ENCODE measurements at places on chromosomes 2 and 18.

GRCh38 chr2:200856806-200857205, 7.7 kb downstream of the CLK1 start:
- DNase-seq, result no peak
- H3K27ac ChIP-seq, result no peak overlapping the region
- H3K4me3 ChIP-seq, result no peak overlapping the region
- H3K36me3 ChIP-seq, result peaks cover 79% of the 10 kb centered on the region
- H3K4me1 ChIP-seq, result no peaks in the 10 kb centered on the region
- H3K27me3 ChIP-seq, result no peaks in the 10 kb centered on the region

- no peak overlapping the region for H3K27ac ChIP-seq
- no peak overlapping the region for H3K4me3 ChIP-seq
- peaks cover 6% of the 10 kb centered on the region for H3K36me3 ChIP-seq
- H3K27me3 ChIP-seq, result no peaks in the 10 kb centered on the region
These were observed 86.5 kb downstream of the HAUS1 start for GRCh38 chr18:46190667-46191066.

DNA sequence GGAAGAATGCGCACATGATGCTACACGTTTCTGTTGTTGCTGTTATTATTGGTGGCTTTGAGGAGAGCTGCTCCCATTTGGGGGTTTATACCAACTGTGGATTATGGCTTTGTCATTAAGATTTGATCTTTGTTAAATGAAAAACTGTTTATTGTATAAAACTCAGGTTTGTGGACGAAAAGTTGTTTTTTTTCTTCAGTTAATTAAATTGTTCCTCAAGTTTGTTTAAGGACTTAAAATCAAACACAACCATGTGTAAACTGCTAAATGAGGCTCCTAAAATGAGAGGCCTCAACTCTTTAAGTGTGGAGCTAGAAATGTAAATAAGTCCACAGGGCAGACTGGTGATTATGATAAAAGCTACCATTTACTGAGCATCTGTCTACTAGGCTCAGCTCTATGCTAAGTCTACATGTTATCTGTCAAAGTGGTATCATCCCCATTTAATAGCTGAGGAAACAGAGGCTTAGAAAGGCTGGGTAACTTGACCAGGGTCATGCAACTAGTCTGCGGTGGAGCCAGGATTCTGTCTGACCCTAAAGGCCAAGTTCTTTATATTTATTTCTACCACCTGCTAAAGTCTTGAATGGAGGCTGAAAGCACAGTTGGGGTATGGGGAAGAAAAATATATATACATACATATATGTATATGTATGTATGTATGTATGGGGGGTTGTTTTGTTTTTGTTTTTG, 4.1 kb downstream of the MYCN start:
- H3K36me3 ChIP-seq, result no peaks in the 10 kb centered on the region
- H3K27me3 ChIP-seq, result no peaks in the 10 kb centered on the region
- H3K27ac ChIP-seq, result no peak overlapping the region
- H3K4me3 ChIP-seq, result no peak overlapping the region
- no peaks in the 10 kb centered on the region for H3K4me1 ChIP-seq
- no peak for DNase-seq

DNA sequence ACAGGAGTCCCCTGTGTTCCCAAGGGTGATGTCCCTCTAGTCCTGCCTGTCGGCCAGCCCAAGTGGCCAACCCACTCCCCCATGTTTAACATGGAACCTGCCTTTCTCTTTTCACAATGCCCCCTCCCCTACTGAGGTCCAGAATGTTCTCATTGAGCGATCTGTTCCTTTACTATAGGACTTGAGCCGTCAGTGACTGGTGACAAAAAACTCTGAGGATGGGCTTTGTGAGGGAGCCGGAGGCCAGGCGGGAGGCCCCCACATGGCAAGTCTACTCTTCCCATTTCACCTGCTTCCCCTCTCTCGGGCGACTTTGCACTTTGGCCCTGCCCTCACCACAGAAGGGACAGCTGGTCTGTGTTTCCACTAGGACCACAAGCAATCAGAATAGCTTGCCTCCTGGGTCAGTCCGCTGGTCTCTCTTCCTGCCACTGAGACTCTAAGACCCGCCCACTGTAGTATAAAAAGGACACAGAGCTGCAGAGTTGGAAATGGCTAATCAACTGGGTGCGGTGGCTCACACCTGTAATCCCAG, 146.5 kb upstream of the RAB12 start:
- no peaks in the 10 kb centered on the region for H3K4me1 ChIP-seq
- H3K36me3 ChIP-seq, result no peaks in the 10 kb centered on the region
- H3K4me3 ChIP-seq, result no peak overlapping the region
- H3K27ac ChIP-seq, result no peak overlapping the region

GRCh38 chr2:174248187-174248997, at the start of gene OLA1:
Gene OLA1, minus strand, starts transcription at chr2:174248532. Its CDS starts 1,717 bp downstream, at chr2:174246815.
- H3K27me3 ChIP-seq, result no peaks in the 10 kb centered on the region
- H3K4me3 ChIP-seq, result peak within 1 kb of the TSS; percentile 74
- no peaks in the 10 kb centered on the region for H3K36me3 ChIP-seq

DNA sequence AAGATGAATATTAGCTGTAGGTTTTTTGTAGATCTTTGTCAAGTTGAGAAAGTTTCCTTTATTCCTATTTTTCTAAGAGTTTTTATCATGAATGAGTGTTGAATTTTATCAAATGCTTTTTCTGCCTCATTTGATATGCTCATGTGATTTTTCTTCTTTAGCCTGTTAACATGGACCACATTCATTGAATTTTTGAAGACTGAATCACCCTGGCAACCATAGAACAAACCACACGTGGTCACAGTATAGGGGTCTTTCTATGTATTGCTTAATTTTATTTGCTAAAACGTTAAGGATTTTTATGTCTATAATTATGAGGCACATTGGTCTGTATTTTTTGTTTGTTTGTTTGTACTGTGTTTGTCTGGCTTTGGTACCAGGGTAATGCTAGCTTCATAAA, 201.7 kb upstream of the CWC22 start:
- no peaks in the 10 kb centered on the region for H3K4me1 ChIP-seq
- H3K4me3 ChIP-seq, result no peak overlapping the region
- no peaks in the 10 kb centered on the region for H3K27me3 ChIP-seq
- no peaks in the 10 kb centered on the region for H3K36me3 ChIP-seq
- DNase-seq, result no peak
- no peak overlapping the region for H3K27ac ChIP-seq

- no peaks in the 10 kb centered on the region for H3K36me3 ChIP-seq
- H3K4me1 ChIP-seq, result no peaks in the 10 kb centered on the region
- DNase-seq, result no peak
- no peak overlapping the region for H3K27ac ChIP-seq
These were observed 77.8 kb upstream of the TACR1 start for GRCh38 chr2:75277111-75277510.

DNA sequence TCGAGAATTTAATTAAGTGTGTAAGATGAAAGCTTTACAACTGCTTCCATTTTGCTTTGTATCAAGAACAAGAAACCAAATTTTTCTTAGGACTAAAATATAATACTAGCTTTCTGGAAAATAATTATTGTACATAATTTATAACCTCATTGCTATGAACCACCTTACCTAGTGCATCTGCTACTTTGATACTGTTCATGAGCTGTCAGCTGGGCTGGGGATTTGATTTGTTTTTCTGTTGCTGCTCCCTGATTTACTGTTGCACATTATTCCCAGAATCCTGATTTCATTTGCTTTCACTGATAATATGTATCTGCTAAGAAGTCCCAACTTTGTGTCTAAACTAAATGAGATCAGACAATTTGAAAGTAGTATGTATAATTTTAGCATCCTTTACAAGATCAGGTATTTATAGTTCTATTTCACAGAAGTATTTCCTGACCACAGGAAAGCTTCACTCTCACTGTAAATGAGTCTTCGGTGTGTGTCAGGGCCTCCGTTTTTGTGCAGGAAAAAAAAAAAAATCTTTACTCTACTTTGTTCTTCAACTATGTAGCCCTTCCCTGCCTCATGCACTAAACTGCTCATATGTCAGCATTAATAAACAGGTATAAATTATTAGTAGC, 105.6 kb upstream of the CCDC150 start:
- H3K27ac ChIP-seq, result no peak overlapping the region
- H3K27me3 ChIP-seq, result no peaks in the 10 kb centered on the region
- DNase-seq, result no peak
- H3K4me3 ChIP-seq, result no peak overlapping the region
- no peaks in the 10 kb centered on the region for H3K36me3 ChIP-seq

DNA sequence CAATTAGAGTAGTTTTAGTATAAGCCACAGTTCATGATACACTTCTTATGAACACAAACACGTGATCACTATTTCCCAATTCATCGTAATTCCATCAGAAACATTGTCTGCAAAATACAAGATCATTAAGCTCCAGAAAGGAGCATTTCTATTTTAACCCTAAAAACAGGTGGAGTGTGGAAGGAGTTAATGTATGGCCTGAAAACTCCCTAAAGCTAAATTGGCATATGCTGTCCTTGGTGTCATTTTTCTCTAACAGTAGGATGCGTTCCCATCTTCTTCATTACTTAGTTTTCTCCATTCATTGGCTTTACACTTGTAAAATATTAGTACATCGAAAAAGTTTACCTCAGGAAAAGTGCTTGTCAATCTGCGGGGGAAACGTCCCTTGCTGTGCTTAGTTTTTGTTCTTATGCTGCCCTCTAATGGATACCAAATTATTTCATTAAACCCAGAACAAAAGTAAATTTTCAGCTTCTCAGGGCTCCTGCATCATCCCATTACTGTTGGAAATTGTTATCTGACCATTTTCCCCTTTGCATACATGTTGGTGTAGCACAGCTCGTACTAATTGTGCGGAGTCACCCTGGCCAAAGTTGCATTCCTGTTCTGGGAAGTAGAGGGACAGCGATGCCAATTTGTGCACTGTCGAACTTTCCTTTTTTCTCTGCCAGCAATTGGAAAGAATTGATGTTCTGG, 153.4 kb downstream of the GPD2 start:
- DNase-seq, result no peak
- H3K36me3 ChIP-seq, result peaks cover 6% of the 10 kb centered on the region
- H3K27ac ChIP-seq, result no peak overlapping the region
- no peak overlapping the region for H3K4me3 ChIP-seq
- no peaks in the 10 kb centered on the region for H3K27me3 ChIP-seq
- no peaks in the 10 kb centered on the region for H3K4me1 ChIP-seq

DNA sequence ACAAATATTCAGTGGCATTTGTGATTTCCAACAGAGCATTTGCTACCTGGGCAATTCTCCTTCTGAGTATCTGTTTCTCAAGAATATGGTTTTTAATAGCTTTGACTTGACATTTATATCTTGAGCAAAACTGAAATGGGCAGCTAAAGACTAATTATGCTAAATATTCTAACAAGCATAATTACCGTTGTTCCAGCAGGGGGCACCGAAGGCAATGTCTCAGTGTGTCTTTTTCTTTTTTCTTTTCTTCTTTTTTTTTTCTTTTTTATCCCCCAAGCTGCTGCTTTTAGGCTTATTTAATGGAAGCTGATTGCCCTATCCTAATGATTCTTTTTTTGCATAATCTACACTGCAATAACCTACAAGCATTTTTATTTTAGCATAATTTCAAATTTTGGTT, 138.9 kb upstream of the NABP1 start:
- no peak overlapping the region for H3K4me3 ChIP-seq
- H3K27ac ChIP-seq, result no peak overlapping the region
- no peaks in the 10 kb centered on the region for H3K27me3 ChIP-seq
- no peaks in the 10 kb centered on the region for H3K4me1 ChIP-seq
- H3K36me3 ChIP-seq, result no peaks in the 10 kb centered on the region

DNA sequence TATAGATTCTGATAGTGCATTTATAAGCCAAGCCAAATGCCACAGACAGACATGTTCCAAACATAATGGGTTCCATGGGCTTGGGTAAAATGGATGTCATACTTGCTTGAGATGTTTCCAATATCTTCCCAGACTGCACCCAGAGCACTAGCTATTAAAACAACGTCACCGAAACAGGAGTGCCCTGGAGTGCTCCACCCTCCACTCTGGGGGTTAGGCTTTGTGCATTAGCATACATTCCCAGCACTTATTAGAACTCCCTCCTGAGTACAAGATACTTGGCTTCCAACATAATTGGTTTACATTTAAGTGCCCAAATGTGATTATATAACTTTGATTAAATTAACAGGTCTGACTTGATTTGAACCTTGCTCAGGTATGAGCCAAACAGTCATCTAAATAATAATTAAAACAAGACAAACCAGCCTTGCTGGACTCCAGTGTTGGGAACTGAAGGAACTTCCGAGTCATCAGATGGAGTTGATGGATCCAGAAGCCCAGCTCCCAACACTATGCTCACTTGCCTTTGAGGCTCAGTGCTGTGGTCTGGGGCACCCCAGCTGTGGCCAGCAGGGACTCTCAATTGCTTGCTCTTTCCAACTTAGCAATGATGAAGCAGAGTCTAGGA, 60.5 kb upstream of the LGALSL start:
- H3K36me3 ChIP-seq, result no peaks in the 10 kb centered on the region
- H3K4me1 ChIP-seq, result no peaks in the 10 kb centered on the region
- no peak overlapping the region for H3K27ac ChIP-seq

GRCh38 chr2:120531365-120531764, 185.4 kb downstream of the INHBB start:
- no peak overlapping the region for H3K4me3 ChIP-seq
- H3K4me1 ChIP-seq, result peaks cover 3% of the 10 kb centered on the region
- no peak for DNase-seq

GRCh38 chr2:4762951-4763376, 929.2 kb upstream of the SOX11 start:
- DNase-seq, result no peak
- H3K27ac ChIP-seq, result no peak overlapping the region
- H3K36me3 ChIP-seq, result no peaks in the 10 kb centered on the region
- H3K4me1 ChIP-seq, result no peaks in the 10 kb centered on the region

- no peaks in the 10 kb centered on the region for H3K27me3 ChIP-seq
- no peak for DNase-seq
- H3K27ac ChIP-seq, result no peak overlapping the region
- no peak overlapping the region for H3K4me3 ChIP-seq
- no peaks in the 10 kb centered on the region for H3K4me1 ChIP-seq
These were observed 100.7 kb downstream of the ARHGAP15 start for GRCh38 chr2:143229952-143230351.

GRCh38 chr2:12716032-12716281, 779 bp upstream of the TRIB2 start:
- H3K27ac ChIP-seq, result peak overlapping the region; percentile 93
- no peaks in the 10 kb centered on the region for H3K27me3 ChIP-seq
- peaks cover 50% of the 10 kb centered on the region for H3K4me1 ChIP-seq
- DNase-seq, result peak; percentile 86
- peak overlapping the region; percentile 89 for H3K4me3 ChIP-seq

DNA sequence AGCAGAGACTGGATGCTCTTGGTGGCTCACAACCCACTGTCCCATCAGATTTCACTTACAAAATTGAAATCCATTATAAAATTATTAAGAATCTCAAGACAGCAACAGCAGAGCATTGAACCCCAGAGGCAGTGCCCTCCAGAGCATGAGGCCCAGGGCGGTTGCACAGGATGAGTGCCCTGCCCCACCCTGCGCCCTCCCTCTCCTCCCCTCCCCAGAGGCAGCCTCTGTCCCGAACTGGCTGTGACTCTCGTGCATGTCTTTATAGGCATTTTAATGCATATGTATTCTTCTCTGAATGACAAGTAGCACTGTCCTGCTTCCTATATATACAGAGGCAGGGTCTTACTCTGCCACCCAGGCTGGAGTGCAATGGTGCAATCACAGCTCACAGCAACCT, 10.4 kb downstream of the MFSD2B start:
- H3K27ac ChIP-seq, result no peak overlapping the region
- no peak for DNase-seq

- no peaks in the 10 kb centered on the region for H3K27me3 ChIP-seq
- H3K27ac ChIP-seq, result peak overlapping the region; percentile 85
- peaks cover 10% of the 10 kb centered on the region for H3K4me1 ChIP-seq
- H3K36me3 ChIP-seq, result no peaks in the 10 kb centered on the region
- peak overlapping the region; percentile 41 for H3K4me3 ChIP-seq
- DNase-seq, result no peak
These were observed 82.0 kb upstream of the PPM1B start for GRCh38 chr2:44086629-44087028.

Data from tibial artery (tissue), 4 donors.